ENCODE measurements at places on chromosomes 1 and 21.

DNA sequence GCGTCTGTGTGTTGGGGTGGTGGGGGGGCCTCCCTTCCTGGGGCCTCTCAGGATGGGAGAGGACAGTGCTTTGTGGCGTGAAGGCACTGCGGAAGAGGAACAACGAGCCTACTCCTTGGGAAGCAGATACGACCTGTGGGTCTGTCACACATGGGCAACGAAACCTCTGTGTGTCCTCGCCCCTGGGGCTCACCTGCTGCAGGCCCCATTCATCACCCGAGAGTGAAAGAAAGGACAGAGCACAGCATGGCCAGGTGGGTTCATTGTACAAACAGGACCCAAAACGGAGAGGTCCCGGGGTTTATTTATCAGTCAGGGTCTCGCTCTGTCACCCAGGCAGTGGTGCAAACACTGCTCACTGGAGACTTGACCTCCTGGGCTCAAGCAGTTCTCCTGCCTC lies 40.1 kb upstream of the LIN9 start:
- no peak for DNase-seq

DNA sequence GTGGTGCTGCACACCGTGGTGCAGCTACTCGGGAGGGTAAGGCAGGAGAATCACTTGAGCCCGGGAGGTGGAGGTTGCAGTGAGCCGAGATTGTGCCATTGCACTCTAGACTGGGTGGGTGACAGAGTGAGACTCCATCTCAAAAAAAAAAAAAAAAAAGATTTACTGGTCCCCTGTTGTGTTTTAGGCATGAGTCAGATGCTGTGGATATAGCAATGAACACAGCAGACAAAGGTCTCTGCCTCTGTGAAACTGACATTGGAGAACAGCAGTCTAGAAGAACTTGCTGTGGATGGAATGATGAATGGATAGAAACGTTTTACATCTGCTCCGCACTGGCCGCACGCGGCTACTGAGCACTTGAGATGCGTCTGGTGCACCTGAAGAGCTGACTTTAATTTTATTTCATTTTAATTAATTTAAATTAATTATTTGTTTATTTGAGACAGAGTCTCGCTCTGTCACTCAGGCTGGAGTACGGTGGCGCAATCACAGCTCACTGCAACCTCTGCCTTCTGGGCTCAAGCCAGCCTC lies 24.5 kb upstream of the EPHA2 start:
- DNase-seq, result peak; percentile 78

DNA sequence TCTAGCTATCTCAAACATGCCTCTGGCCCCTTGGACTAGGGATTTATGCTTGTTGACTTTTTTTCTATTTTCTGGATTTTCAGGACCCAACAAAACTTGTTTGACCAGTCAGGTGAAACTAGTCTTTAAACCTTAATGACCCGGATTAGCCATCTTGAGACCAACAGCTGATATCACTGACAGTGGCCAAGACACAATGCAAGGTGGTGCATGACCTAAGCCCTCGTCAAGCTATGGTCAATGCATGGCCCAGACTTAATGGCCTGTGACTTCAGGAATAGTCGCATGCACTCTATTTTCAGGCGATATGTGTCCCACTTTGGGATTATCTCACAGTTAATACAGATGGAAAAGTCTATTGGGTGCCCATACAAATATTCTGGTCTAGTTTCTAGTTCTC lies 190.4 kb downstream of the ZBTB18 start:
- DNase-seq, result no peak

- DNase-seq, result no peak
Measured at GRCh38 chr1:241208910-241209379, 148.1 kb downstream of the RGS7 start.

DNA sequence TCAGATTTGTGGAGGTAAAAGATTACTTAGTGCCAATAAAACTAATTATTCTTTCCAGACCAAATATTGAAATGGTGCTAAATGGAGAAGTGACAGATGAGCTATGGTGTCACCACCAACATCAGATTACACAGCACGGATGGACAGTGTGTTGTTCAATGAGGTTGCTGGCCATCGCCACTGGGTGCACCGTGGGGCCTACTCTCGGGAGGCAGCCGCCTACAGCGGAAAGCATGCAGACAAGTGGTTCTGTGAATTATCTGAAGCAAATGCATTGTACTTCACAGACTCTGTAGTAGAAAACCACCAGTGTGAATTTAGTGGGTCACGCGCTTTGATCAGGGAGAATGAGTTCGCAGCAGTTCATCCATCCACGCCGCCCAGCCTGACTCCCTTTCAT lies 42.3 kb downstream of the GNG4 start:
- DNase-seq, result no peak

GRCh38 chr1:95230256-95230655 lies 3.8 kb upstream of the RWDD3 start:
- DNase-seq, result no peak

DNA sequence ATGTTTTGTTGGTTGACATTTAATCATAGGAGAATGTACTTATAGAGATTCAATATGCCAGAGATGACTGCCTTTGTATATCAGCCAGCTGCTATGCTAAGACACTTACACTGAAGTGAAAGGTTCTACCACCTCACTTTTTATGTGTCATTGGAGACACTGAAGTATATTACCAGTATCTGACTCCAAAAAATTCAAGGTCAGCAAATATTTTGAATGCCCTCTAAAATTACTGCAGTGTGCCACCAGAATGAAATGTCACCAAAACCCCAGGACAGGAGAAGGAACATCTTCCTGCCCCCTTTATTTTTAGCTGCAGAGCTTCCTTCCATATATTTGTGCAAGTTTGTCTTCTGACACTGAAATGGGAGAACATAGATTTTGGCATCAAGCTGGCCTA lies 141.5 kb downstream of the LRRC40 start:
- DNase-seq, result no peak

DNA sequence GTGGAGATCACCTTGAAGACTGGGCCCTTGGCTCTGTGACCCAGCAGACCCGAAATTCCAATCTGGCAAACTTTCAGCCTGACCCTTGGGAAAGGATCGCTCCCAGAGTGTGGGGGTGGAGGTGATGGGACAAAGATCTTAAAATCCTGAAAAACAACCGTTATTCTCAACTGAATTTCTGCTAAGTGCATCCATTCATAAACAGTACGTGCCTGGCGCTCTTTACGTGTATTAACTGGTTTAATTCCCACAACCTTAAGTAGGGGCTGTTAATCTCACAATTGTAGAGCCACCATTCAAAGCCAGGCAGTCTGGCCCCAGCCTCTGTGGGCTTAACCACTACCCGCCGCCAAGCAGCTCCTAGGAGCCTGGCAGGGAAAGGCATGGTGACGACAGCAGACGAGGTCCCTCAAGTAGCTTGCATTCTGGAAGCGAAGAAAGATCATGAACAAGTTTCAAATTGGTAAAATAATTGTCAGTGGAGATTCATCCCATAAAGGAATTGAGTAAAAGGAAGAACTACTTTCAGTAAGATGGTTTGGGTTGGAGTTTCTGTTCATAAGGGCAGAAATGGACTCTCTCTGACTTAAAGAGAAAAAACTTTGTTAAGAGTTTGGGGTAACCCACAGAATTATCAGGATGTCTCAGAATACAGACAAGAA lies 11.4 kb upstream of the RGS16 start:
- DNase-seq, result peak; percentile 48

DNA sequence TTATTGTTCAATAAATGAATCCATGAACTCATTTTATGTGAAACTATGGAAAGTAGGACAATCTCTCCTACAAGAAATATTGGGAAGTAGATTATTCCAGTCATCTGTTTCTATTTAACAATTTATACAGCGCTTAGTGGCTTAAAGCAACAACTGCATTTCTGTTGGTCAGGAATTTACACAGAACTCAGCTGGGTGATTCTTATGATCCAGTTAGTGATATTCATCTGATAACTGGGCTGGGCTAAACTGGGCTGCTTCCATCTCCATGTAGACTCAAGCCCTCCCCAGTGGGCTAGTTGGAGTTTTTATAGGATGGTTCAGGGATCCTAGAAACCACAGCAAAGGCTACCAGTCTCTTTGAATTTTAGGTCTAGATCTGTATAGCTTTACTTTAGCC lies 497.9 kb upstream of the NEGR1 start:
- DNase-seq, result no peak

- DNase-seq, result no peak
Measured at GRCh38 chr1:118321840-118322239, 136.8 kb upstream of the SPAG17 start.

DNA sequence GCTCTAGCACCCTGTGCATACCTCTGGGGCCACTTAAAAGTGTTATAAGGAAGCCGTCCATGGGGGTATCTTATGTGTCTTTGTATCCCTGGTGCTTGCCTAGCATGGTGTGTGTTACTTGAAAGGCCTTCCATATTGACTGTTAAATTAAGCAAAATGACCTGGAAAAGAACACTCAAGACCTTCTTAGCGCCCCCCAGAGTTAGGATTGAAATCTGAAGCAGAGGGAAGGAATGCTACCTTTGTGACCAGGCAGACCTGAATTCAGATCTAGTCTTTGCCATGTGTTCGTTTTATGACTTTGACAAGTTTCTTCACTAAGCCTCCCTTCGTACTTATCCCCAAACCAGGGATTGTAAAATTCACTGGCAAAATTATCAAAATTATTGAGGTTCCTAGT lies 59.9 kb downstream of the SLC22A15 start:
- DNase-seq, result no peak

DNA sequence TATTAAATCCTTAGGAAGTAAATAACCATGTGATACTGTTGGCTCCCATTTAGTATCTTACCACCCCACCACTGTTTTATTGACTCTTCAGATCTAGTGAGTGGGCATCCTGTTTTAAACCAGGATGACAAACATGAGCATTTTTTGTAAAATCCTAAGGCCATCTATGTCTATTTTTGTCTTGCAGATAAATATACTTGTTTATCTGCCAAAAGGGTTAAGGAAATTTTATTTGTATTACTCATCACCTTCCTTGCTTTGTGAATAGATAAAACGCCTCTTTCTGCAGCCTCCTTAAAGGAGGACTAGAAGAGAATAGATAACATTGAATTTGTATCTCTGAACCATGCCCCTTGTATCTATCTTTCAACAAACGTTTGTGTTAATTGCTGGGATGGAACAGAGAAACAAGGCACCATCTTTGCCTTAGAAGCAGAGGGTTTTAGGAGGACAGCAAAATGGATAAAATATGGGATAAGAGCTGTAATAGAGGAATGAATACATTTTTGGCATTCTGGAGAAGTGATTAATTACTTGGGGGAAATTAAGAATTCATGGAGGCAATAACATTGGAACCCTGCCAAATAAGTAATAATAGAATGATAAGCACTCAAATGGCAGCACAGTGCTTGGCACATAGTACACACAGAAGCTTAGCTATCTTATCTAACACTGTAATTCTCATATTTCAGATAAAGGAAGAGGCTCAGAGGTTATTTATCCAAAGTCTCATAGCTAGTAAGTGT lies 14.7 kb downstream of the YTHDF2 start:
- peak; percentile 73 for DNase-seq

- no peak for DNase-seq
Measured at GRCh38 chr1:101444381-101444780, 207.6 kb downstream of the S1PR1 start.

GRCh38 chr1:241972703-241973369 lies 15.3 kb downstream of the BECN2 start:
- DNase-seq, result peak; percentile 40

- DNase-seq, result no peak
Measured at GRCh38 chr1:110707232-110707631, 32.5 kb upstream of the KCNA3 start.

DNA sequence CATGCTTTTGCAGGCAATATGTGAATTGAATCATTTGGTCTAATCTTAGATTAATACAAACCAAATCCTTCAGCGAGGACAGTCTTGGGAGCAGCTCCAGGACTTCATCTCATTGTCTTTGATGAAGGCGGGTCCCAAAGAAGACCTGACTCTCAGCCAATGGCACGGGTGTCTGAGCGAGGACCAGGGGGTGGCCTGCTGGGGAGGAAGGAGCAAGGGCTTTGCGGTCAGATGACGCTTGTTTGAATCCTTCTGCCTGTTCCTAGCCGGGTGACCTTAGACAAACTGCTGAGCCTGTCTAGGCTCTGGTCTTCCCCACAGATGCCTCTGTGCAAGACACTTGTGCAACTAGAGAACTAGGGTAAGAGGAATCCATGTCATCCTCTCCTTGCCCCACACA lies 312.1 kb upstream of the VAMP3 start:
- DNase-seq, result no peak

DNA sequence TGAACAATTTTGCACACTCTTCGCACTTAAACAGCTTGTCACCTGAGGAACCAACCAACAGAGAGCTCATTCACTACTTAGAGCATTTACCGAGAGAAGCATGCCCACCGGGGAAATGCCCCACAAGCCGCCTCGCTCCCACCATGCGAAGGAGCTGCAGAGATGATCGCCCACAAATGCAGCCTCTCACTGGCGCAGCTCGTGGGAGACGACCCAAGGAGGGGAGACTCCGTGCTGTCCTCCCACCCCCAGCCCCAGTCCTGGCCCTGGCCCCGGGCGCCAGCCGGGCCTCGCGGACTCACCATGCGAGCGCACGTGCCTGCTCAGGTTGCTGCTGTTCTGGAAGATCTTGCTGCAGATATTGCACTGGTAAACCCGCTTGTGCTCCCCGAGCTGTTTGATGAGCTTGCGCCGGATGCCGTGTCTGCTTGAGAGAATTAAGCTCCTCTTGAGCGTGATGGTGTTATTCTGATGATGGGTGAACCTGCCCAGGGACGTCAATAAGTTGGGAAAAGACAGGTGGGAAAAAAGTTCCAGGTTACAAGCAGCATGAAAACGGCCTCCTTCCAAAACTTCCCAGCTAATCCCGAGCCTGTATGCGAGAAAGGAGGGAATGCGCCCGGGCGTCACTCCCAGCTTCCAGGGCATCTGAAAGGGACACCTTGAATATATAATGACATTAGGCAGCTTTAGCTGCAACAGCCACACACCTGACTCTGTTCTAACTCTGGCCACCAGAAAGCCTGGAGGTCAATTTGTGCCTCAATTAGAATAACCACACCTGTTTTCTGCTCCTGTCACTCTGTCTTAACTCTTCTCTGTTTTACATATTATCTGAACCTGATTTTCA lies 42.8 kb downstream of the PRDM15 start:
- no peak for DNase-seq

- DNase-seq, result no peak
Measured at GRCh38 chr1:94395748-94396309, 22.4 kb upstream of the ABCD3 start.

Measured in fibroblast of skin of back (primary cell).